ENCODE measurements at places on chromosomes 1 and 21.

GRCh38 chr21:45640888-45641479 is 2.5 kb upstream of the PCBP3 start:
- no peak for DNase-seq

DNA sequence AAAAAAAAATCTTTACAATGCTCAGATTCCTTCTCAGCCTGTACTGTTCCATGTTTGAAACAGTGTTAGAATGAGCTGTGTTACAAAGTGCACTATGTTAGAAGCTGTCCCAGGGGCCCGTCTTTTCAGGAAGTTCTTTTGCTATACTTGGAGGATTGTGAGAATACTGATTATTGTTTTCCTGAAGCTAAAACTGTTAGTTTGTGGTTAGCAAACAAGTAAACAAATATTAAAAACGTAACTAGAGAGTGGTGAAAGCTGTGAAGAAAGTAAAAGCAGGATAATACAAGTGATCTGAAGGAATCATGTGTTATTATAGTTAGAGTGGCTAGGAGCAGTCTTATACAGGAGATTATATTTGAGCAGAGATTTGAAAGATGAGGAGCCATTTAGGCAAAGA is 35.6 kb downstream of the CAMSAP2 start:
- no peak for DNase-seq

DNA sequence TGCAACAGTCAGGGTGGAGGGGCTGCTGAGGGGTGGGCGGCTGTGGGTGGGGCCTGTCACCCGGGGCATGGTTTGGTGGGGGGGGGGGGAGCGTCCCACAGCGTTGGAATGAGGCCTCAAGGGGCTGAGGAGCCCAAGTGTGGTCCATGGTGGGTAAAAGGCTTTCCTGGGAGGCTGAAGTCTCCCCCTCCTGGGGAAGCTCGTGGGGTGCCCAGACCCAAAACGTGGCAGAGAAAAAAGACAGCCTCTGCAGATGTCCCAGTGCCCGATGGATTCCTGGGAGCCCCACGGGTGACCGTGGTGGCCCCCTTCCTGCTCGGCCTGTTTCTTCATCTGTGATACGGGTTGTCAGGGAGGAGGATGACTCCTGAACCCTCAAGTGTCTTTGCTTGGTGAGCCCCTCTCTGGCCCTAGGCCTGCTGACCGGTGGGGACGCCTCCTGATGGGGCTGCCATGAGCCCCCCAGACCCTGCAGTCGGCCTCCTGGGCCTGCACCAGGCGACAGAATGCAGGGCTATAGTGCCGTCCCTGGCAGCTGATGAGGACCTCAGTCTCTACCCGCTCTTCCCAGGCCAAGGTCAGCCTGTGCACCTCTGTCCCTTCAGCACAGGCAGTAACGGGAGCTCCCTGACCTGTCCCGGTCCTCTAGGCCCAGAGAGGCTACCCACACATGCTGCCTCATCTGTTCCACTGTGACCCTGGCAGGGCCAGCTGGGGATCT is 1.1 kb downstream of the OBSCN start:
- DNase-seq = no peak

- DNase-seq = no peak
Observed at GRCh38 chr1:34235594-34235993, 58.9 kb downstream of the C1orf94 start.

DNA sequence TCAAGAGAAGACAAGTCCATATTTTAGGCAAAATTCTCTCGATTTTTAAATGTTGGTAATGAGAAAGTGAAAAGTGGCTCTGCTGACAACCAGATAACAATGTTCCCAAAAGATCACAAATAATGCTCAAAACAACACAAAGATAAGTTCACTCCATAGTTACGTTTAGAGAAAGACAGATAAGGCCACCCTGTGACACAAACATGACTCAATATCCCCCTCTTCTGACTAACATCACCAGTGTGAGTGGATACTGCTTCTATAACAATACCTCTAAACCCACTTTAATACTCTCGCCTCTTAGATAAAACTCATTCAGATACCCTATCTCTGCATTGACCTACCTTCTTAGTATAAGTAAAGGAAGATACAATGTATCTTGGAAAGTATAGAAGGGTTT is 51.2 kb upstream of the RGS7 start:
- no peak for DNase-seq

GRCh38 chr1:111471012-111471411 is 2.8 kb upstream of the C1orf162 start:
- DNase-seq = peak; percentile 89

DNA sequence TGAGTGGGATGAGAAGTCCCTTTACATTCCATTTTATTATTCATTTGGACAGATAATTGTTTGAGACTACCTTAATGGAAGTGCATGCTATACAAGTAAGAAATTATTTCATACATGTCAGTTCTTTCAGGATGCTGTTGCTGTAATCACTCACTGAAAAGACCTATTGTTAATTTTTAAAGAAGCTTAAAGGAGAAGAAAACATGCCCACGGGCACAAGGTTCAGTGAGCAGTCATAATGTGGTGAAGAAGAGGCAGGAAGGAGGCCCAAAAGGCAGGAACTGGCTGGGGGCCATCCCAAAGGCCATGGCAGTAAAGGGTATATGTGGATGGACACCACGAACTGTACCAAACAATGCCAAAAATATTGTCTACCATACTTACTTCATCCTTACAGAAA is 206.0 kb downstream of the LYPLAL1 start:
- no peak for DNase-seq

DNA sequence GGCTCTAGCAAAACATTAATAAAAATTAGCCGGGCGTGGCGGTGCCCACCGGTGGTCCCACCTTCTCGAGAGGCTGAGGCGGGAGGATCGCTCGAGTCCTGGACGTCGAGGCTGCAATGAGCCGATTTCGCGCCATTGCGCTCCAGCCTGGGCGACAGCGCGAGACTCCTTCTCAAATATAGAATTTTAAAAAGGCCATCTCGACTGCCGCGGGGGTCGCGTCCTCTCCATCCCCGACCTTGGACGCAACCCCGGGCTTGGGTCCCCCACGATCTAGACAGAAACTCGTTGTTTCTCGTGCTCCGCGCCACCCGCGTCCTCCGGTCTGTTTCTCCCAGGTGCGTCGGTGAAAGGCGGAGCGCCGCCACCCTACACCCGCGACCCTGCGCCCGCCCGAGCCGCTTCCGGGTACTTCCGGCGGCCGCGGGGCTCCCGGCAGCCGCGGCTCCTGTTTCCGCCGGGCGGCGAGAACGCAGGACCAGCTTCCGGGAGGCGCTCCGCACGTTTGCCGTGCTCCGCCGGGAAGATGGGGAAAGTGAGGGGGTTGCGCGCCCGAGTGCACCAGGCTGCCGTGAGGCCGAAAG is at the start of gene SLX9:
TSS of gene SLX9 (plus strand) at position 498 of the 584 bp plus-strand sequence. CDS start at position 527, 29 bp downstream.
- DNase-seq = peak; percentile 70

DNA sequence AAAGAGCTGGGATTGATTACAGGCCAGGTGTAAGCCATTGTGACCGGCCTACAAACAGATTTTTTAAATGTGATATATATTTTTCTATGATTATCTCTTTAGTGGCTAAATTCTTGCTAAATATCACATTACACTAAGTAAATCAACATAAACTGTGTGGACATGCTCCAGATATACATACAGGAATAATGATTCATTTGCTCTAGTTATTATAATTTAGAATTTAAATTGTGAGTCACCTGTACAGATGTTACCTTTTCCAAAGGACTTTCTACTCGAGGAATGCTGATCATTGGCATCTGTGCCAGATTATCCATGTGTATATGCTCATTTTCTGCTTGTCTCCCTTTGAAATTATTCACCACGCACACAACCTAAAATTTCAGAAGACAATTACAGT is 90.1 kb downstream of the PLPPR5 start:
- no peak for DNase-seq

DNA sequence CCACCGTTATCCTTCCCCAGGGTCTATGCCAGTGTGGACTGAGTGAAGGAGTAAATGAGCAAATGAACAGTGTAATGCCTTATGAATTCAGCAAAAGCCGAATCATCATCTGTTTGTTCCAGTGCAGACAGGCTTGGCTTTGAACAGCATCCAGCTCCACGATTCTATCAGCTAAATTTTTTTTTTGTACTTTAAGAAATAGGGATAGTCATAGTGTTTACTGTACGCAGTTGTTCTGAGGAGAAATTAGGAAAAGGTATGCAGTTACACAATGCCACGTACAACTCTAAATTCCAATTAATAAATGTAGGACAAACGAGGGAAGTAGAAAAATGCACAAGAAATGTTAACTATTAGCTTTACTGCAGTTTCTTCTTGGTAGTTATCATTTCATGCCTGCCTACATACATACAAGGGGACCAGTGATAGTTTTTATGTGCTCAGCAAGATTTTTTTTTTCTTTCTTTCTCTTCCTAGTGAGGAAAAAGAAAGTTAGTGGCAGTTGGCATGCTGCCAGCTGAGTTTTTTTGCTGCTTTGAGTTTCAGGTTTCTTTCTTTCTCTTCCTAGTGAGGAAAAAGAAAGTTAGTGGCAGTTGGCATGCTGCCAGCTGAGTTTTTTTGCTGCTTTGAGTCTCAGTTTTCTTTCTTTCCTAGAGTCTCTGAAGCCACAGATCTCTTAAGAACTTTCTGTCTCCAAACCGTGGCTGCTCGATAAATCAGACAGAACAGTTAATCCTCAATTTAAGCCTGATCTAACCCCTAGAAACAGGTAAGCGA is at the start of gene IFI44L:
TSS of gene IFI44L (plus strand) at position 646 of the 777 bp plus-strand sequence. CDS start 7,468 bp downstream, outside the sequence.
- DNase-seq = peak; percentile 3

DNA sequence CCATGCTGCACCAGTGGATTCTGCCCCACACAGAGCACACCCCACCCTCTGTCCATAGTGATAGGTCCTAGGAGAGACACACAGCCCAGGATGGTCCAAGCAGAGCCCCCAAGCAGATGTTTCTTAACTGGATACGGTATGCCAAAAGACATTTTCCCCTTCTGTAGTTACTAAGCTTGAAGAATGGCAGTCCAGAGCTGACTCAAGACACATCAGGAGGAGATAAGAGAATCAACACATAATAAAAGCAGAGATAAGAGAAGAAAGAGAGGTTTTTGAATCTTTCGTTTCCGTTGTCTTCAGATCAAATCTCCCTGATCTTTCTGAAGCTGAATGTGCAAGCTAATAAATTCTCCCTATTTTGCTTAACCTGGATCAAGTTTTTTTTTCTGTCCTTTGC is 21.8 kb upstream of the CASQ2 start:
- DNase-seq = no peak

DNA sequence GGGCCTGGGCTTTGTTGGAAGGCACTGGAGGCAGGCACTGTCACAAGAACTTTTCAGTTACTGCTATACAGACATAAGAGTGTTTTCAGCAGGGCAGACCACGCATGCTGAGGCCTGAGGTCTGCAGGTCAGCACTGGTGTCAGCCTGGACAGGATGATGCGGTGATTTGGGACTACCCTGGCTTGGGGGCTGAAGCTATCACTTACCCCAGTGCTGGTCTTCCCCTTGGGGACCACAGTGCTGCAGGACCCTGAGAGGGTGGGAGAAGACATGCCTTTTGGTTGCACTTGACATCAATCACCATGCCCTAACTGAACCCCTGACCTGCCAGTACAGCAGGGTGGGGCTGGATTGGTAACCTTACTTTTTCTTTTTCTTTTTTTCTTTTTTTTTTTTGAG is 9.2 kb downstream of the DMRTB1 start:
- DNase-seq = no peak

DNA sequence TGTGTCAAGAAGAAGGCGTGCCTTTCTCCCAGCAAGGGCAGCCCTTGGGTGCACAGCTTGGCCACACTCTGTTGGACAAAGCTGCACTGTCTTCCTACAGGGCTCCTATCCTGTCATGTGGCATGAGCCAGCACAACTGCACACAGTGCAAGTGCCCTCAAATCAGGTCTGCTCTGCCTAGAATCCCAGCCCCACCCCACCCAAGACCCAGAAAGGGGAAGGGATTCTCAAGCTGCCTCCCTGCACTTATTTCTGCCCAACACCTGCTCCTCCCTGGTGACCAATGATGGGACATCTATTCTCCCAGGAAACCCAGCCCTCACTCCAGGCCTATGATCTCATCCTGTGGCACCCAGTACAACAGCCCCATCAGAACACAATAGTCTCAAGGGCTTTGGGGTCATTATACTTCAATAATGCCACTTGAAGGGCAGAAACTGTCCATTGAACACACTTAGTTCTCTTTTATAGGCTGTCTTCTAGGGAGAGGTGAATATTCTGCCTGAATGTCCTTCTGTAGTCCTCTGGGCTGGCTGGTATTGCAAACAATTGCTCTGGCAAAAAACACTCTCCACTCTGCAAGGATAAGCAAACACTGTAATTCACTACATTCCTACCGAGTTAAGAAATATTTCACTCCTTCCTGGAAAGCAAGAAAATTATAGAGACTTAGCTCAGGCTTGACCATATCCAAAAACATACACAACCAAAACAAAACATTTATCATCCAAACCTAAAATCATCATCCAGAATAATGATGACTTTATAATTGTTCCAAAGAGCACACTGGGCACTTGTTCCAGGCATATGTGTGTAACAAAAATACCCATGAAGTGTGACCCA is 43.1 kb upstream of the IGSF3 start:
- no peak for DNase-seq

- no peak for DNase-seq
Observed at GRCh38 chr1:37167479-37167878, 133.2 kb upstream of the GRIK3 start.

- DNase-seq = no peak
Observed at GRCh38 chr1:85060038-85060437, 11.7 kb upstream of the MCOLN3 start.

DNA sequence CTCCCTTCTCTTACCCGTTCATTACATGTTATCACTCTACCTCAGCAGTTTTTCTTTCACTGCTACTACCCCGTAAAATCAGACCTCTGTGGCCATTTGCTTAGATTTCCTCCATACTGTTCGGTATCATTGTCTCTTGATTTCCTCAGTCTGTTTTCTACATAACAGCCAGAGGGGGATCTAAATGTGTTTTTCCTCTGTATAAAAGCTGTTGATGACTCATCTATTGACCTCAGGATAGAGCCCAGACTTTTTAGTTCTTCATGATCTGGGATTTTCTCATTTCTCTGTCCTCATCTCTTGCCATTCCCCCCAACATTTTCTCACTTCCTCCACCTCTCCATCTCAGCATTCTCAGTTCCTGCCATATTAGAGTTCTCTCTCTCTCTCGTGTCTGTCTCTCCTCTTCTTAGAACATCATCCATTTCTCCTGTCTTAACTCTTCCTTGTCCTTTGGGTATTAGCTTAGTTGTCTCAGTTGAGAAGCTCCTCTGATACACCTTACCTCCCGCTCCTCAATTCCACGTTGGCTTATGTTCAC is 10.5 kb downstream of the OTUD3 start:
- DNase-seq = no peak

DNA sequence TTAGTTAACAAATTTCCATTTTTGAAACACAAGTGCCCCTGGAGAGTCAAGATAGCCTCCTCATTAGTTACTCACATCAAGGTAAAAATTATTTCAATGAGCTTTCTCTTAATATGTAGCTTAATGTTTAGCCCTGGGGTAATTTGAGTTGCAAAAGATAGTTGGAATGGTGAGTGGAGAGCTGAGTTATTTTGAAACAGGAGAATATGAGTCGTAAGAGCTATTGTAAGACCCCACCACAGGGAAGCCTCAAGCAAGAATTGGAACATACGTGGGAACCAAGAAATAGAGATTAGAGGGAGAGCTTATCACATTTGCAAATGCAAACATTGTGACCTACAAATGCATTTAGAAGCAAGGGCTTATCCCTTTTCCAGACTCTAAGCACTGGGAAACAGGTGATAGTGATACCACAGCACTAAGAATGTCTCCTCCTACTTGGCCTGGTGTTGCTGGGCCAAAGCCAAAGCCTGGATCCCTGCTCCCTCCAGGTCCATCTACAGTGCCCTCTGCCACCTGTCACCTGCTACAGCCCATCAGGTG is 635.1 kb downstream of the PTPRC start:
- DNase-seq = no peak

GRCh38 chr1:41784531-41785274 is 134.0 kb downstream of the HIVEP3 start:
- no peak for DNase-seq

Measured in GDM1 (cell line).